Thoracic aorta (tissue), 2 donors: ENCODE measurements at places on chromosomes 11 and 22. TPM values are rescaled to one million over a fixed set of nuclear protein-coding genes. Genes with fewer than 3 reads are reported as not detected.

DNA sequence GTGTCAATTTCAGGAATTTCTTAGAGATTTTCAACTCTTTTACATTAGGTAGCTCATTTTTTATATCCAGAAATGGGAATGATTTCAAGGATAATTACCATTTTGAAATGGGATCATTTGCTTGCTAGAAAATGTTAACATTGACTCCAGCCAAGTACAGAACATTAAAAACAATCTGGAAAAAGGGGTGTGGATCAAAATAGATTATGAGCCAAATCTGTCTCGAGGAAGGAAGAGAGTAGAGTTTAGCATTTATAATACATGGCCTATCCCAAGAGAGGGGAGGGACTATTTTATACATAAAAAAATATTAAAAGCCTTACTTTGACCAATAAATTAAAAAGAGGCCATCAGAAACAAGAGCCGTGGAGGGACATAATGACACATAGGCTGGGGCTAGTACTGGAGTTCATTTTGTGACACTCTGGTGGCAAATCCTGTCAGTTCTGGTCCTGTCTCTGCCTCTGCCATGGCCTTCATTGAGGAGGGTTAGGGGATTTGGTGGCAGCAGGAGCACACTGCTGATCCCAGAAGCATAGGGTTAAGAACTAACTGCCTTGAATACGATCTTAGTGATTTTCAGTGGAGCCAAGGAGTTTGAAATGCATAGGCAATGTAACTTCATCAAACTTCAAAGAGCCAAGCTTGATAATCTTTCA is 20.4 kb downstream of the PPP6R3 start:
- H3K27me3 ChIP-seq = no peaks in the 10 kb centered on the region
- H3K4me3 ChIP-seq = peak overlapping the region; percentile 12
- DNase-seq = no peak
- H3K27ac ChIP-seq = peak overlapping the region; percentile 8

DNA sequence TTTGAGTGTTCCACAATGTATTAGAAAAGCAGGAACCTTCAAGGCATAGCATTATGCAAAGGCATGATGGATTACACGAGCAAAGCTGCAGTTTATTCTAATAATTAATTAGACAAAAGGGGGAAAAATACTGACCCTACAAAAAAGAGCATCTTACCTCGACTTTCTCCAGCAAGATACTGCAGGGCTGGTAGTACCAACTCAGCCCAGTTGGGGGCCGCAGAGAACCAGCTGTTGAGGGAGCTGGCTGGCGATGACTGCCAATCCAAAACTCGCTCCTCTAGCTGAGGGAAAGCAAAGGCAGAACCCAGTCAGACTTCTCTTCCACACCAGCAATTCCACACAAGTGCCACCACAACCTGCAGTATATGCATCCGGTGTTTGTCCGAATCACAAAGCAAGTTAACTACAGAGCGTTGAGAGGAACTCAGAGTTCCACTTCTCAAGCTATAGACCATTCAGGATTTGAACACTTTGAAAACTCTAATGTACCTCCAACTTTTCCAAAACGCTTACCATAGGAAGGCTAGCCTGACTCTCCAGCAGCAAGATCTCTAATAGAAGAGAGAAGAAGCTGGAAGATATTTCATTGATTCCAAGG is 13.7 kb downstream of the NFRKB start:
- no peak for DNase-seq
- H3K4me3 ChIP-seq = no peak overlapping the region
- H3K36me3 ChIP-seq = peaks cover 77% of the 10 kb centered on the region
- H3K4me1 ChIP-seq = no peaks in the 10 kb centered on the region
- H3K27ac ChIP-seq = no peak overlapping the region
- no peaks in the 10 kb centered on the region for H3K27me3 ChIP-seq

The PHLDA2 gene
- 21.3 TPM for total RNA-seq

DNA sequence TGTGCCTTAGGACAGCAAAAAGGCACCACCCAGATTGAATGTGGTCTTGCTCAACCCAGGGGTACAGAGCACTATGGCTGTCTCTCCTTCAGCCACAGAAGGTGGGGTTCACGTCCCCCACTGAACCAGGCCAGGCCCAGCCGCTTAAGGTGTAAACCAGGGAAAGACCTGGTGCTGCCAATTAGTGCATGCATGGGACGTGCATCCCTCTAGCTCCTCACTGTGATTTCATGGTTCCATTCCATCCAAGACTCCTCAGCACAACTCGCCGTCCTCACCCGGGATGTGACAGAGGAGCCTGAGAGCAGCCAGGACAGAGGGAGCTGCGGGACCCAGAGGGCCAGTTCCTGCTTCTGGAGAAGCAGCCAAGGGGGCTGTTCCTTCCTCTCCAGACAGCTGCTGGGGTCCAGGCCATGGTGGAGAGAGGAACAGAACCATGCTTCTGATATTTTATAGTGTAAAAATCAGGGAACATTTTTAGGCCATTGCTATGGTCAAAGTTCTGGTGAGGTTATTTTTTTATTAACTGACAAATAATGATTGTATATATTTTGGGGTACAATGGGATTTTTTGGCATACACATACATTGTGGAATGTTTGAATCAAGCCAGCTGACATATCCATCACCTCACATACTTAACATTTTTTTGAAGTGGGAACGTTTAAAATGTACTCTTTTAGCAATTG is 492.2 kb upstream of the B3GAT1 start:
- H3K4me3 ChIP-seq = no peak overlapping the region
- no peak overlapping the region for H3K27ac ChIP-seq
- no peaks in the 10 kb centered on the region for H3K36me3 ChIP-seq
- H3K27me3 ChIP-seq = no peaks in the 10 kb centered on the region

DNA sequence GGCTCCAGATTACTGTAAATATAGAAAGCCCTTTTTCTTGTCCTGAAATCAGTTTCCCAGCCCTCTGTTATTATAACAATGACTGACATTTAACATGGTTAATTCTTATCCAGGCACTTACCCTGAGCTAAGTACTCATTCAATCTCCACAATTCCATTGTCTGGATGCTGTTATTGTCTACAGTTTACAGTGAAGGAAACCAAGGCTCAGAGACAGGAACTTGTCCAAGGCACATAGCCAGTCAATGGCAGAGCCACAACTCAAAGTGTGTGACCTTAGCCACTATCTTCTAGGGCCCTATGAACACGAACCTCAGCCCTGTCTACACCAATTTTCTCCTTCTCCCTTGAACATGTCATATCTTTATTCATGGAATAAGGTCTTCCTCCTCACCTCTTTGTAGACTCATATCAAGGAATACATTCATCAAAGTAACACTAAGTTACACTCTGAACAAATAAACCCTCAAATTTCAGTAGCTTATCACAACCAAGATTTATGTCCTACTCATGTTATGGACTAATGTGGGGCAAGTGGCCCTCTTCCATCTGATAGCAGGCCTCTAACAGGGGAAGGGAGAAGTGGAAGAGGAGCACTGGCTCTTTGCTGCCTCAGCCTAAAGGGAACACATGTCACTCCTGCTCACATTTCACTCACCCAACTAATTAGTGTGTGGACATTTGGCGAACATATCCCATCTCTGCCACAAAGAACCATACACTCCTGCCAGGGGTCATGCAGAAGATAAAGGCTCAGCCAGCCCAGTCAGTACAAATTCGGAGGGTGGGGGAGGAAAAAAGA is 39.3 kb upstream of the APLNR start:
- no peaks in the 10 kb centered on the region for H3K27me3 ChIP-seq
- H3K36me3 ChIP-seq = no peaks in the 10 kb centered on the region
- H3K4me3 ChIP-seq = no peak overlapping the region
- DNase-seq = no peak

DNA sequence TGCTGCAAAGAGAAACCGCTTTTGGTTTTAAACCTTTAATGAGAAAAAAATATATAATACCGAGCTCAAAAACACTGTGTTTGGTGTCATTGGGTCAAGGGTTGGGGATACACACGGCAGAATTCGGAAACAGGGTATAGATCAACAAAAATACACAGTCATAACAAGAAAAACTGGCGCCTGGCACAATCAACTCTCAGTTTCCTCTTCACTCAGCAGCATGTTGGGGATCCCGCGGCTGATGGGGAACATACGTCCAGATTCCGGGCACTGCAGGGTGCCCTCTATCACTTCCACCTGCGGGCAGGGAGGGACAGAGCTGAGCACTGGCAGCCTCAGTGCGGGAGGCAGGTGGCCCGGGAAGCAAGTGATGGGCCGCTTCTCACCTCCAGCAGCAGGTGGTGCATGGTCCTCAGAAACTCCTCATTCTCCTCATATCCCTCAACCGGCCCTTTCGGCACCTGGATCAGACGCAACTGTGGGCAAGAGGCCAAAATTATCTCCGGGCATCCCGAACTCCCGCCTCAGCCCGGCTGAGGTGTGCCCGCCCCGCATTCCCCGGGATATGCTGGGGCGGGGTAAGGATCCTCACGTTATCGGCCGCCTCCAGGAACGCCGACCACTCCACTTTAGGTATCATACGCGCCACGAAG is 561 bp downstream of the TRMT112 start:
- peak overlapping the region; percentile 97 for H3K27ac ChIP-seq
- H3K36me3 ChIP-seq = peaks cover 10% of the 10 kb centered on the region
- H3K4me1 ChIP-seq = peaks cover 19% of the 10 kb centered on the region
- peak overlapping the region; percentile 79 for H3K4me3 ChIP-seq
- no peaks in the 10 kb centered on the region for H3K27me3 ChIP-seq
- no peak for DNase-seq

DNA sequence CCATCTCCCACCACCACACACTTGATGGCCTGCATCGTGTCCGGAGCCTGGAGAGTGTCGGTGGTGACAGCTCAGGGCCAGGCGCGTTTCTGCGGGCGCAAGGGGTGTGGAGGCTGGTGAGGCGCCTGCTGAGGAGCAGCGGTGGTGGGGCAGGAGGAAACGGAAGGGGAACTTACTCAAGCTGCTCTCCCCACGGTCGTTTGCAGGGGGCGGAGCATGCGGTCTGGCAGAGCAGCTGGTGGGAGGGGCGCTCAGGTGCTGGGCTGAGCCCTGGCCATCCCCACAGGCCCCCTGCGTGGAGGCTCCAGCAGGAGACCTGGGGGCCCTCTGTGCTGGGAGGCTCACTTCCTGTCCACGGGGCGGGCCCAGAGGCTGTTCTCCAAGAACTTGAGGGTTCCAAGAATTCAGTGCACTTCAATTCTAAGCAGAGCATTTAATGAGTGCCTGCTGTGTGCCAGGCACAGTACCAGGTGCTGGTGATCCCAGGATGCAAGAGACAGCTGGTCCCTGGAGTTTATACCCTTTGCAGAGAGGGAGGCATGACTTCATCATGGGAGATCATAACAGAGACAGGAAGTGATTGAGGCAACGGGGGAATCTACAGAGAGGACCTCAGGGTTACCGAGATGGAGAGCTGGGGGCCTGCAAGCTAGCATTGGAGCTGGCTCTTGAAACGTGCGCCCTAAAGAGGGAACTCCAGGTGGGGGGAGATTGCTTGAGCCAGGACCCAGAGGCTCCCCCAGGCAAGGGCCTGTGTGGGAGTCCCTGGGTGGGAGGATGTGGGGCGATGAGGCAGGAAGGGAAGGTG is at the start of gene RAC2:
Gene RAC2, minus strand, starts transcription at position 156 of the 808 bp plus-strand sequence. Its CDS starts 121 bp downstream, at position 35.
- H3K4me1 ChIP-seq = no peaks in the 10 kb centered on the region
- H3K36me3 ChIP-seq = no peaks in the 10 kb centered on the region
- H3K27ac ChIP-seq = no peak within 1 kb of the TSS
- no peak for DNase-seq
- no peaks in the 10 kb centered on the region for H3K27me3 ChIP-seq

GRCh38 chr22:47654922-47655491 is 892.6 kb downstream of the TBC1D22A start:
- DNase-seq = no peak
- H3K4me1 ChIP-seq = no peaks in the 10 kb centered on the region
- H3K4me3 ChIP-seq = no peak overlapping the region
- H3K27me3 ChIP-seq = no peaks in the 10 kb centered on the region

The SCGB1C1 gene
- not detected for total RNA-seq

GRCh38 chr11:27971171-27971570 is 136.8 kb downstream of the KIF18A start:
- no peak overlapping the region for H3K27ac ChIP-seq
- no peaks in the 10 kb centered on the region for H3K27me3 ChIP-seq
- no peaks in the 10 kb centered on the region for H3K4me1 ChIP-seq
- H3K4me3 ChIP-seq = no peak overlapping the region

DNA sequence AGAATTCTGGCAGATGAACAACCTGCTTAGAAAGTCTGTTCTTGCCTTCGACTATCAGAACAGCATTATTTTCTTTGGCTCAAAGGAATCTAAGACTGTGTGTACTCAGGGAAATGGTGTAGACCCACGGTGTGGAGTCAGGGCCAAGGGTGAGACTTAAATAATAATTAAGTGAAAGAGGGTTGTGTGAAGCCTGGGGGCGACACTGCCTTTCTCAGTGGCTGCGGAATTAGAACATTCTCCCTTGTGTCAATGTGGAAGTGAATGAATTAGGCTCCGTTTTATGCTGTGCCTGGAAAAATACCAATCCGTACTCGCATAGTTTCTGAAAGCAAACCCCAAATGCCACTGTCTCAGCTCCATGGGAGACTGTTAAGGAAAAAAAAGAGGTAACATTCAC is 50.7 kb downstream of the NAV2 start:
- no peak for DNase-seq
- peaks cover 97% of the 10 kb centered on the region for H3K4me1 ChIP-seq
- peak overlapping the region; percentile 15 for H3K4me3 ChIP-seq
- peak overlapping the region; percentile 33 for H3K27ac ChIP-seq
- peaks cover 3% of the 10 kb centered on the region for H3K36me3 ChIP-seq

GRCh38 chr22:36333644-36334043 is 54.1 kb downstream of the MYH9 start:
- peaks cover 22% of the 10 kb centered on the region for H3K36me3 ChIP-seq
- H3K27me3 ChIP-seq = no peaks in the 10 kb centered on the region
